ENCODE measurements at places on chromosomes 3 and 15. TPM values are rescaled to one million over a fixed set of nuclear protein-coding genes. Genes with fewer than 3 reads are reported as not detected.

DNA sequence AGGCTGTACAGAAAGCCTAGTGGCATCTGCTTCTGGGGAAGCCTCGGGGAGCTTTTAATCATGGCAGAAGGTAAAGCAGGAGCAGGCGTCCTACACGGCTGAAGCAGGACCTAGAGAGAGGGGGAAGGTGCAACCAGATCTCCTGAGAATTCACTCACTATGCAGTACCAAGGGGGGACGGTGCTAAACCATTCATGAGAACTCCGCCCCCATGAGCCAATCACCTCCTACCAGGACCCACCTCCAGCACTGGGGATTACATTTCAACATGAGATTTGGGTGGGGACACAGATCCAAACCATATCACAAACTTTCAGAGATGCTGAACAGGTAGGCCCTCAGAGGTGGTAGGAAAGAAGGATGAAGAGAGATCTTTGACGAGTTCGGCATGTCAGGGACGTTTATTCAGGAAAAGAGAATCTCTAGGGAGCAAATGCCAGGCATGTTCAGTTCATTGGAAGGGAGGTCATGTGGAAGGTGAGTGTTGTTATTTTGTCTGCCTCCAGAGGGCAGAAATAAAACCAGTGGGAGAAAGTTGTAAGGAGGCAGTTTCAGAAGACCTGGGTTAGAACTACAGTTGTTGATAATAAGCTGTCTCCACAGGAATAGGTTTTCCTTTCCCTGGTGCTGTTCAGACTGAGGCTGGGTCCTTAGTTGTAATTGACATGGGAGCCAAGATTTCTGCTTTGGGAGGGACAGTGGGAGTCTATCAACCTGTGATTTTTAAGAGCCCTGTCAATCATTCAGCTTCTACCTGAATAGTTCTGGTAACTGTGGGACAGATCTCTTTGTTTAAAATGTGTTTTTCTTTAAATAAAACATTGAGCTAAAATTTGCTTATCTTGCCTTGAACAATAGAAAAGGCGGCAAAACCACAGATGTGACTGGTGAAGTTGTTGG is 4.3 kb upstream of the FNDC3B start:
- no peak for DNase-seq

DNA sequence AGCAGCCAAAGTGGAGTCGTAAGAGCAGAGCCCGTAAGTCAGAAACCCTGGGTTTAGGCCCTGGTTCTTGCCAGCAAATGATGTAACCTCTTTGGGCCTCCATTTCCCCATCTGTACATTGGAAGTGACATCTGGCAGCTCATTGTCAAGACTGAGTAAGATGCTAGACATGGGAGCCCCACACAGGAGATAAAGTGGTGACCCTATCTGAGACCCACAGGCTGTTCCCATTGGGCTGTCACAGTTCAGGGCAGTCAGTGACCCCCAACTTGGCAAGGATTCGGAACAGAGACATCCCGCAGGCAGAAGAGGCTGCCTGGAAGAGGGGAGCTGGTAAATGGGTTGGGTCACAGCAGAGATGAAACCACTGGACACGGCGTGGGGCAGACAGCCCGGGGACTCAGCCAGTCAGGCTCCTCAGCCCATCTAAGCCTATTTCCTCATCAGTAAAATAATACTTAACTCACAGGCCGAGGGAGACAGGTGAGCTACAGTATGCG is 1.8 kb downstream of the CLN6 start:
- no peak for DNase-seq

Gene LXN
- 8.6 TPM for total RNA-seq

Gene LARP6
- total RNA-seq: 0.17 TPM

Gene IGDCC3
- total RNA-seq: not detected
